Cortex of kidney (tissue), 1 donor: ENCODE measurements at places on chromosomes 1 and 21.

DNA sequence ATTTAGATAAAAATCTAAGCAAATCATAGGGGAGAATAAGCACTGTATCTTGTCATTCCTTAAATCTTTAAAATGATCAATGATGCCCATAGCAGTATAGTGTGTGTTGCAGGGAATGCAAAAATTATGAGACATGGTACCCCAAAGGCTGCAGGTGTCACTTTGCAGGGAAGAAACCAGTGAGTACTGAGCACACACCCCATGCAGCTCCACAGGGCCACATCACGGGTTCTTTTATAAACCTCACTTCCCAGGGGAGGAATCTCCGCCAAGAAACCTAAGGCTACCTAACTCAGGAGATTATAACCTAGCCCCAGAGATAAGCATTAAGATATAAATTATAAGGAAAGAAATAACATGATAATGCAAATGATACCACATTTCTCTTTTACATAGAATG lies 115.6 kb downstream of the APP start:
- no peak for DNase-seq

DNA sequence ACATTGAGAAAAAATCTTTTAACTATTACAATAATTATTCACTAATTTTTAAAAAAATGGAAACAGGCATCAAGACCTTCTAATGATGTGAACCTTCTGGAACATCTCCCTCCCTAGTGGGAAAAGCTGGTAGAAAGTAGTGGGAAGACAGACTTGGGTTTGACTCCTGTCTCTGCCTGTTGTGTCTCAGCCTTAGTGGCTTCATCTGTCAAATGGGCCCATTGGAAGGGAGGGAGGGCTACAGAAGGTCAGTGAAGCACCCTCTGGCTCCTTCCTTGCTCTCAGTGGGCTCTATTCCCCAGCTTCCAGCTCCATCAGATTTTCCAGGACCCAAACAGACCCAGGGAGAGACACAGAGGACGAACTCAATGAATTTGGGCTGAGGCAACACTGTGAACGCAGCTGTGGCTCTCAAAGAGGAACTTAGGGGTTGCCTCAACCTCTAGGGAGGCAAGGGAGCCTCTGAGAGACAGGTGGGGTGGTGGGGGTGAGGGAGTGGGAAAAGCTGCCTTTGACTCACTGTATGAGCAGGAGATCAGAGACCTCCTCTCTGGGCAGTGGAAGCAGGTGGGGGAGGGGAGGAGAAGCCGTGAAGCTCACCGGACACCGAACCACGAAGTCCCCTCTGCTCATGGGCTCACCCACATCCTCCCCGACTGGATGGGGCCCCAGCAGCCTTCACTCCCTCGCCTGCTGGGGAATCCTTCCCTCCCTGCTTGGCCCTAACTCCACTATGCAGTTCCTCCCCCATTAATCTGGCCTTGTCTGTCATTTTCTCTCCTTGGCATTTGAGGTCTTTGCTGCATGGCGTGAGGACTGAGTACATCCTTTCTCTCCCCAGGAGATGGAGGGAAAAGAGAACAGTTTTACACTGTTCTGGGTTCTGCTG lies 4.5 kb downstream of the CNR2 start:
- DNase-seq: no peak

DNA sequence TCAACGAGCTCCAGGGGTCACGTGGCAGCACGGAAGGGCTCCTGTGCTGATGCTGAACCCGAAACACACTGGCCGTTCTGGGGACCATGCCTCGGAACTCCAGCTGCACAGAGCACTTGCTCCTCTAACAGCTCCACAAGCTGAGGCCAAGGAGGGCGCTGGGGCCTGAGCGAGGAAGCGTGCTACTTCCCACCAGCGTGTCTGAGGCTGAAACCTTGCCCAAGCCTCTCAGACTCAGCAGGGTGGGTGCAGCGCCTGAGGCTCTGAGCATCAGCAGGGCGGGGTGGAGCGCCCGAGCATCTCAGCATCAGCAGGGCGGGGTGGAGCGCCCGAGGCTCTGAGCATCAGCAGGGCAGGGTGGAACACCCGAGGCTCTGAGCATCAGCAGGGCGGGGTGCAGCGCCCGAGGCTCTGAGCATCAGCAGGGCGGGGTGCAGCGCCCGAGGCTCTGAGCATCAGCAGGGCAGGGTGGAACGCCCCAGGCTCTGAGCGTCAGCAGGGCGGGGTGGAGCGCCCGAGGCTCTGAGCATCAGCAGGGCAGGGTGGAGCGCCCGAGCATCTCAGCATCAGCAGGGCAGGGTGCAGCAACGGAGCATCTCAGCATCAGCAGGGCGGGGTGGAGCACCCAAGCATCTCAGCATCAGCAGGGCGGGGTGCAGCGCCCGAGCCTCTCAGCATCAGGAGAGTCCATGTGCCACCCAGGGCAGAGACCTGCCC lies 9.6 kb downstream of the WRAP73 start:
- DNase-seq: no peak

DNA sequence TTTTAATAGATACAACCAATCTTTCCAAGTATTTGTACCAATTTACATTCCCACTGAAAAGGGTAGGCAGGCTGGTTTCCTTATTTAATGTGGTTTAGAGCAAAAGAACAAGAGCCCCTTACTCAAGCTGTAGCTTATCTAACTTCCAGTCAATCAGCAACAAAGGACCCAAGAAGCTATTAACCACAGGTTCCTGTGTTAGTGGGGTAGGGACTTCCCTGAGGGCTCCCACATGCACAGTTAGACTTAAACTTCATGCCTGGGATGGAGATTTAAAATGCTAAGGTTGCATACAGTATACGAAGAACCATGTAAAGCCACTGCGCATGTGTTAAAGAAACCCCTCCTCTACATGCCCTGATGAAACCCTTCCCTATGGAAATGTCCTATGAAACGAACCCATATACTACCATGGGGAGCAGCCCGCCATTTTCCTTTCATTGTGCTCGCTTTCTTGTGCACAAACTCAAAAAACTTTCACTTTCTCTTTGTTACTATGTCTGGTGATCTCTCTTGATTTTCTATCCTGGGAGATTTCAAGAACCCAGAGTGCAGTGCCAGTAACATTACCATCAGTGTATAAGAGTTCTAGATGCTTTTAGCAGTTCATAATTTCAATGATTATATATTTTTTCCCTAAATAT lies 23.3 kb upstream of the ST6GALNAC5 start:
- DNase-seq: no peak

- no peak for DNase-seq
Measured at GRCh38 chr1:65674522-65674921, 118.2 kb upstream of the PDE4B start.

DNA sequence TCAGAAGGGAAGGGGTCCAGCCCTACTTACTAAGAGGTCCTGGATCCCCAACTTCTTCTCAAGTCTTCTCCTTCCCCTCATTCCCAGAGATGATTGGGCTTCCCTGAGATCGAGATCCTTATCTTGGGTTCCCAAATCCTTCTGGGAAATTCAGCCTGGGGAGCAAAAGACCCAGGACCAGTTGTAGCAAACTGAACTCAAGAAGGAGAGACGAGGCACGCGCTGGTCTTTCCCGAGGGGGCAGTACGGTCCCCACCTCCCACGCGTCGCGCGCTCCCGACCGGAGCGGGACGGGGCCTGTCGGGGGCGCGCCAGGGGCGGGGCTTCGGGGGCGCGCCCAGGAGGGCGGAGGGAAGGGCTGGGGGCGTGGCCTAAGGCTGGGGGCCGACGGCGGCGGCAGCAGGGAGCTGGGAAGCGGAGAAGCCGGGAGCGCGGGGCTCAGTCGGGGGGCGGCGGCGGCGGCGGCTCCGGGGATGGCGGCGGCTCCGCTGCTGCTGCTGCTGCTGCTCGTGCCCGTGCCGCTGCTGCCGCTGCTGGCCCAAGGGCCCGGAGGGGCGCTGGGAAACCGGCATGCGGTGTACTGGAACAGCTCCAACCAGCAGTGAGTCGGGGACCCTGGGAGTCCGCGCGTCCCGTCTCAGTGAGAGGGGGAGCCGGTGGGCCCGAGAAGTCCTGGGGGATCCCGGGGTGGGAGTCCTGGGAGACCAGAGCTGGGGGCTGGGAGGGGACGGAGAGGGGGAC lies at the start of gene EFNA3:
EFNA3 (plus strand) TSS at position 369 of the 741 bp plus-strand sequence; CDS start at position 474, 105 bp downstream.
- DNase-seq: no peak

DNA sequence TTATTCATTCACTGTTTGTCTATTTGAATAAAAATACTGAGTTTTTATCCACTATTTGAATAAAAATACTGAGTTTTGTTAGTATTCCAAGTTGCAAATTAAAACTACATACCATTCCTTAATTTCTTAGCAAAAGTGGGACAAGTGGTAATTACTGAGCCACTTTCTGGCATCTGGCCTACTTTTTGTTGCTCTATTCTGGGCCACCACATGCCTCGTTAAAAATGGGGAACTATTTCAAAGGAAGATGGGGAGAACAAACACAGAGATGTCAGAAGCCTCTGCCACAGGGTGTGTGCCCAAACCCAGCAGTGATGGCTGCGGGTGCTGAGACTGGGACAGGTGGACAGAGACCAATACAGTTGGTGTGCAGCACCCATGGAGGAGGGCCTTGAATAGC lies 14.6 kb downstream of the PIGP start:
- no peak for DNase-seq

GRCh38 chr1:64921771-64922170 lies 44.6 kb downstream of the JAK1 start:
- no peak for DNase-seq

DNA sequence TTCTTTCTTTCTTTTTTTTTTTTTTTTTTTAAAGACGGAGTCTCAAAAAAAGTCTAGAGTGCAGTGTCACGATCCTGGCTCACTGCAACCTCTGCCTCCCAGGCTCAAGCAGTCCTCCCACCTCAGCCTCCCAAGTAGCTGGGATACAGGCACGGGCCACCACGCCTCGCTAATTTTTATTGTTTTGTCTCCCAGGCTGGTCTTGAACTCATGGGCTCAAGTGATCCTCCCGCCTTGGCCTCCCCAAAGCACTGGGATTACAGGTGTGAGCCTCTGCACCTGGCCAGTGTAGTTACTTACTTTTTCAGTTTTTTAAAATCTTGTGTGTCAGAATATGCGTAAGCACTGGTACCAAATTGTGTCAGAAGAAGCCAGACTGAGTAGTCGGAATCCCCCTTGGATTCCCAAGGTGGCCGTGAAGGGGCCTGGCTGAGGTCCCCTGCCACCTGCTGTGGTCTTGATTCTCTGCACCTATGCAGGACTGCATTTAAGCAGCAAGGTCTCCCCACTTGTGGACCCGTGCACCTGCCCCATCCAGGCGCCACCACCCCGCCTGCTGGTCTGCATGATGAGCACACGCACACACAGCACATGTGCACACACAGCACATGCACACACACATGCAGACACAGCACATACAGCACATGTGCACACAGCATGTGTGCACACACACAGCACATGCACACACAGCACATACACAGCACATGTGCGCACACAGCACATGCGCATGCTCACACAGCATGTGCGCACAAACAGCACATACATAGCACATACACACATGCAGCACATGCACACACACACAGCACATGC lies 47.5 kb downstream of the PCNT start:
- DNase-seq: no peak

- DNase-seq: no peak
Measured at GRCh38 chr1:65176056-65176450, 28.1 kb downstream of the AK4 start.

DNA sequence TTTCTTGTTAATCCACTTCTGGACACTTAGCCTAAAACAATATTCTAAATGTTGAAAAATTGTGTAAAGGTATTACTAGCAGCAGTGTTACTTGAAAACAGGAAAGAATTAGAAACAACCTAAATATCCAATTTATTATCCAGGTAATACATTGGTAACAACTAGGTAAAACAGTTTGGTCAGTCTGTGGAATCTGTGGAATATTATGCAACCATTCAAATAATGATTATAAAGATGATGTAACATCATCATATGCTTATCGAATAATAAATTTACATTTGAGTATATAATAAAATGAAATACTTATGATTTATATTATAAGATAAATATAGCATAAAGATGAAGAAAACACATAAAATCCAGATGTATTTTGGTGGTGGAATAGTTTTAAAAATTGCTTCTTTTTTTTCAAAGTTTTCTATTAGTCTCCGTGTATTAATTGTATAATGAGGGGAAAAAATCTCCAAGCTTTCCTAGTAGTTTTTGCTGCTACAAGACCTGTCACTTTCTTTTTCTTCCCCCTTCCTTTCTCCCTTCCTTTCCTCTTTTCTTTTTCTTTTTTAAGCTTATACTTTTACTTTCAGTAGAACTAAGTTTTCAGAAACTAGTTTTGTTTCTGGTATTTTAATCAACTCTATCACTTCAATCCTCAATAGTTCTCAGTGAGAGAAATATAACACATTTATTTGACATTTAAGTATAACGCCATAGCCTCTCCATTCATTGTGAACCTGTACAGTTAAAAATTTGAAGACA lies 197.8 kb upstream of the HMCN1 start:
- no peak for DNase-seq

DNA sequence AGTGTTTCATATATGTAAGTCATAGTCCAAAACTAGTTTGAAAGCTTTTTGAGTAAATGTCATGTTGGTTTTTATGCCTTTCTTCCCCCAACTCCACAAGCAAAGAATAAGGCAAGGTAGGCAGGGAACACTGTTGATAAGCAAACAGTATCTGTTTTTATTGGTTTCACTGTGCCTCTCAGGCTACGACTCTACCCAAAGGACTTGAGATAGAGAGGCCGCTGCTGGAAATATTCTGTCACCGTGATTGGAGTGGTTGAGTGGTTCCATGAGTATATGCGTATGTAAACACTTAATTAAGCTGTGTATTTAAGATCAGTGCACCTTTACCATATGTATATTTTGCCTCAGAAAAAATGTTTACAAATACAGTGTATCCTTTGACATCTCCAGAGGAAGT lies 138.1 kb upstream of the KIF26B start:
- no peak for DNase-seq
